ENCODE measurements at places on chromosomes 7 and 10.
A peak's percentile ranks its signal among the peaks of the same experiment; 100 is the strongest.

DNA sequence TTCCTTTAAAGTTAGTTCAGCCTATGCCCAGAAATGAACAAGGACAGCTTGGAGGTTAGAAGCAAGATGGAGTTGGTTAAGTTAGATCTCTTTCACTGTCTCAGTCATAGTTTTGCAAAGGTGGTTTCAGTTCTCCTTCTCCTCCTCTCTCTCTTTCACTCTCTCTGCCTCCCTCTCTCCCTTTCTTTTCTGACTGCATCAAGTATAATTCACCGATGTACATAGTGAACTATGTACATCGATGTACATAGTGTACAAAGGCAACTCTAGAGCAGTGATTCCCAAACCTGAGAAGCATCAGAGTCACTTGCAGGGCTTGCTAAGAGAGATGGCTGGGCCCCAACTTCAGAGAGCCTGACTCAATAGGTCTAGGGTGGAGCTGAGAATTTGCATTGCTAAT, 1259.7 kb downstream of the TYW1 start:
- DNase-seq: no peak

DNA sequence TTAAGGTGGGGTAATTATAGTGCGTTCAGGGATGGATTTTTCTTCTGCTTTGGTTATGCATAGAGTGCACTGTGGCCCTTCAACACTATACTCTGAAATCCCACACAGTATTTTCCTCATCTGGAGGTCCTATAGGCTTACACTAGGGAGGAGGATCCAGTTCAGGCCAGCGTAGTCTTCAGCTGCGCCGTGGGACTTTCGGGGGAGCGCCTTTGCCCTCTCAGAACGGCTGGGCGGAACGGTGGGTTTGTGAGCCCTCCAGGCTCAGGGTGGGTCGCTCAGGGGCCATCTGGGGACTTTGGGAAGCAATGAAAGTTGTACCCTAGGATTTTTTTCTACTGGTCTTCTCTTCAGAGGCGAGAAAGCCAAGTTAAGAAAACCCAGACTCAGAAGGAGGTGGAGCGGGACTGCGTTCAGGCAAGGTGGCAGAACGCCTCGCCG, 652 bp upstream of the VPS26A start:
- DNase-seq: no peak

- DNase-seq: peak; percentile 42
Observed at GRCh38 chr10:97920865-97921264, 71.2 kb downstream of the GOLGA7B start.

DNA sequence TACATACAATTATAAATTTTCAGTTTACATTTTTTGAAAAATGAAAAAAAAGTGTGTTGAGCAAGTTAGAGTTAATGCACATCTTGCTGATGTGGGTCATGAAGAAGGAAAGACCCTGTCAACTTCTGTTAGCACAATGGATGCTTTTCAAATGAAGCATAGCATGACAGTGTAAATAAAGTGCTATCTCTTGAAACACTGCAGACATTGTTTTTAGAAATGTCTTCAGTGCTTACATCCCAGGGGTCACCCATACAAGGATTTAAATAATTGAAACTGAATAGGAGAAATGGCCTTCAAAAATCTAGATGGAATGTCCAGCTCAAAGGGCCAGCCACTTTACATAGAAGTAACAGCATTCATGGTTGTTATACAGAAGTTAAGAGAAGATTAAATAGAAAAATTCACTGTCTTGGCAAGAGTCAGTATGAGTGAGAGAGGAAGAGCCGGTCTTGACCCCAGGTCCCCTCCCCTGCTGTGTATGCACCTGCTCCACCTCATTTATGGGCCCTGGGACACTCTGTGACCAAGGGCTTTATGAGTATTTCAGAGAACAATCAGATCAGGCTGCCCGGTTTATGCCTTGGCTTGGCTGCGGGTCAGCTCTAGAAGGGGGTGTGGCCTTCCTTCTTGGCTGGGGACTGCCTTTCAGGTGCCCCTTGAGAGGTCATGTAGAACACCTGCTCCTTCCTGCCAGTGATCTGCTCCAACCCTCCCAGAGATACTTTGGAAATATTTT, 237.7 kb upstream of the TMEM72 start:
- DNase-seq: no peak

DNA sequence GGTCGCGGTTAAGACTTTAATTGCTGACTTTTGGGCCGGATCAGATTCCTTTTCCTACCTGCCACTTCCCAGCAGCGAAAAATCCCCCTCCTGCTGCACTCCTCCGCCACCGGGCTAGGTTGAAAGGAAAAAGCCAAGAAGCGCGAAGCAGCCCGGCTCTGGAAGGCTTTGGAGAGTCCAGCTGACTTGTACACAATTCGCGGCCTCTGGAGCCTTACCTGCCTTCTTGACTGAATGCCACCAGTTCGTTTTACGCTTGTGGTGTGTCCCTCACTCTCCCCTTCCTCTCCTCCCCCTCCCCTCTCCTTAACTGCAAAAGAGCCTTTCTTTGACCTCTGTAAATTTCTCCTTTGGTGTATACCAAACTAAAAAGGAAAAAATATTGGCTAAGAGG, 2.7 kb upstream of the FEZF1 start:
- no peak for DNase-seq

DNA sequence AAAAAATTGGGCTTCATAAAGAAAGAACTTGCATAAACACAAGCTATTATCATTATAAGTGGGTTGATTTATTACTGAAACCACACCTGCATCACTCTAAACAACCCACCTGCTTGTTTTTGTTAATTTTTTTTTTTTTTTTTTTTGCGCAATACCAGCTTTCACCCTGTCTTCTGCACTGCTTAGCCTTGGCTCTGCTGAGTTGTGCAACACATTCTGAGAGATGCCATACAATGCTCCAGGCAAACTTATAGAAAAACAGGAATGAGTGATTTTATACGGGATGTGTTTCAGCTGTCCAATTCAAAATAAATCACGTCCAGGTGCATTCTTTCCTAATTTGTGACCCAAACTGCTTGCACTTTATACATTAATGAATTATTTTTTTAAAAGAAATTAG, 923.6 kb downstream of the GATA3 start:
- no peak for DNase-seq

GRCh38 chr10:7519351-7519750, 108.5 kb upstream of the SFMBT2 start:
- no peak for DNase-seq

DNA sequence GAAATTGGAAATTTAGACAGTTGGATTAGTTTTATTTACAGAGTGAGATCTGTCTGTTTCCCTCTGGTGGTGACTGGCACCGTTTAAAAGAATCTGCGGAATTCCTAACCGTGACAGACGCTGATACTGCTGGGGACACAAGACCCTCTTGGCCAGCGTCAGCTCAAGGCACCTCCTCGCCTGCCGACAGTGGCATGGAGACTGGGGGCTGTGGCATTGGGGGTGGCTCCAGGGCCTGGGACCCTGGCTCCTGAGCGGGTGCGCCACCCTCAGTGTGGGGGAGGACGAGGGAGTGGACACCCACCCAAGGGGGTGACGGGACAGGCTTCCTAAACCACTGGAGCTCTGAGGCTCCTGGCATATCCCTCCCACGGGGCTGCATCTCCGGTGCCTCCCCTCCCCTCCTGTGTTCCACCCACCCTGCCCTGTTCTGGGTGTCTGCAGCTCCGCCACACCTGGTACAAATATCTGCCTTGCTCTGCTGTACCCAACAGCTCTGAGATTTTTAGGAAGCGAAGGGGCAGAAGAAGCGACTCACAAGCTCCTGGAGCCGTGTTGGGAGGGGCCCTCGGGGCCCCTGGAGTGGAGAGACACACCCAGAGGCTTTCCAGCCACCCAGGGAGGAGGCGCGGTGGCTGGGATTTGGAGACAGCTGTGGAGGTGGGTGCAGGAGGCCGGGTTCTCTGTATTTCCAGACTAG, 178.7 kb downstream of the DNAJB6 start:
- no peak for DNase-seq

DNA sequence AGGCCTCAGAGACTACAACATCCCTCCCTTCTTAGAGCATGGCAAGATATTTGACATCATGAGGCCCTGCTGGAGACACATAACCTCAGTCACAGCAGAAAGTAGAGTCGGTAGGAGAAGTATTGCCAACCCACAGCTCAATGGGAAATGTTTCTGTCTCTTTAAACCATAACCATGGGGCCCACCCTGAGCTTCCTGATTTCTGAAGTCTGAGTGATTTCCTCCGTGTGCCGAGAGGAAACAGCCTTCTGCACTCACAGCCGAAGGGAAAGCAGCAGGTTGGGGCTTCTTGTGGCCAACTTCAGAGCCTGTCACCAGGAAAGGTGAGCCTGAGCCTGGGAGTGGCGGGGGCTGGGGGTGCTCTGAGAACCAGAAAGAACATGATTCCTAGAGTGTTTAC, at the start of gene GIMAP1:
GIMAP1 (plus strand) TSS at position 246 of the 400 bp plus-strand sequence. CDS start 2,435 bp downstream, outside the sequence.
- DNase-seq: no peak

DNA sequence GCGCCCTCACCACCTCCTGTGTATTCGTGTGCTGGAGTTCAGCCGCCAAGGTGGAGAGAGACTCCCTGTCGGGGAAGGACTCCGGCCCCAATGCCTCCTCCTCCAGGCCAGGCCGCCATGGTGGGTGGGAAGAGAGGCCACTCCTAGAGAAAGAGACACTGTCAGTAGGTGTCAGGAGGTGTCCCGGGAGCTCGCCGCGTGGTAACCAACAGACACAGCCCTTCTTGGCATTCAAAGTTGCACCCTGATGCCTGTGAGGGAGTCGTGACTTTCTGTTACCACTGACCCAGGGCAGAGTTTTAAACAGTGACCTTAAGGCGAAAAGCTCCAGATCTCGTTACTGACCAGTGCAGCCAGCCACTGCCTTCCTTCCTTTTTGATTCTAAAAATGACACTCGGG, 155.2 kb downstream of the CUX1 start:
- DNase-seq: no peak

- DNase-seq: no peak
Observed at GRCh38 chr7:18753972-18754610, 258.5 kb downstream of the HDAC9 start.

GRCh38 chr7:45036796-45037195, 36.8 kb downstream of the CCM2 start:
- peak; percentile 14 for DNase-seq

GRCh38 chr7:131327049-131327625, 539 bp upstream of the MKLN1 start:
- DNase-seq: no peak

DNA sequence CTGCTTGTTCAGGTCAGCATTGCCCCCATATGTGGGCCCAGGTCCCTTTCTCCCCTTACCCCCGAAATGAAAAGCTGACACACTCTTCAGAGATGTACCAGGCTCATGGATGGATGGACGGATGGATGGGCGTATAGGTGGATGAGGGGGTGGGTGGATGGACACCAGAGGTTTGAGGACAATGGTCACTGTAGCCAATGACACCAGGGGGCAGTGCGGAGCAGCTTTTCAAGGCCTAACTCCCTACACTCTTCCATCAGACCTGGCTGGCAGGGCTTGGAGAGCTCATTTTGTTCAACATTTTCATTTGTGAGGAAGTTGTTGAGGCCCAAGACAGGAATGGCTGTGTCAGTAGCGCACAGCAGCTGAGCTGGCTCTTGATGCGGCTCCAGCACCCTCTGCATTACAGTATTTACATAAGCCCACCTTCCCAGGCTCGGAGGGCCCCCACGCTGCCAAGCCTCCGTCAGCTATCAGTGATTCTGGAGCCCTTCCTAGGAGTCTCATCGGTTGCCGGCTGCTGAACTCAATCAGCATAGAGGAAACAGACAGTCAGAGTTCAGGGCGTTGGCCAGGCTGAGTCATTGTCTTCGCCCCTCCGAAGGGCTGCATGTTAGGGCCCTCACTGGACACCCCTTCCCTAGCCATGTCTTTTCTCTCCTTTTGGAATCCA, 11.6 kb upstream of the FFAR4 start:
- DNase-seq: peak; percentile 93

GRCh38 chr7:36984041-36984521, 259.8 kb upstream of the AOAH start:
- DNase-seq: no peak

DNA sequence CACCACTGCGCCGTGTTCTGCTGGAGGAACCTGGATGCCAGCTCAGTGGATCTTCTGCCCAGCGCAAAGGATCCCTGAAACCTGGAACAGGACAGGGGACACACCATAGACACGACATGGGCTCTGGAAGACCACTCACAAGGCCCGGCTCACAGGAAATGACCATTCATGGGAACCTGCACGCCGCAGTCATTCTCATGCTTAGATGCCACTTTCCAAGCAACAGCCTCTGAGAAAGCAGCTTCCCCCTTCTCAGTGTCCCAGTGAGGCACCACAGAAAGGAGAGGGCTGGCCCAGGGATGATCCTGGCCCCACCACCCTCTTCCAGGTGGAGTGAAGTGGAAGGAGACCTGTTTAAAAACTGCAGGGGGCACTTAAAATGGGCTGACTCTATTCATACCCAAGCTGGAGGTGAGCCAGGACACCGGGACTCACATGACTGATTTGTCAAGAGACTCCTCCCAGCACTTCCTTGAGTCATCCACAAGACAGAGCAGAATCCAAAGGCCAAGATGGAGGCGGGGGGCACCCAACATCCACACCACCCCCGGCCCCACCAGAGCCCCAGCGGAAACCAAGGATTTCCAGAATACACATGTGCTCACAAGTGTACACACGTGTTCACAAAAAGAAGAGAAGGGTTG, 11.2 kb downstream of the CTBP2 start:
- peak; percentile 65 for DNase-seq

DNA sequence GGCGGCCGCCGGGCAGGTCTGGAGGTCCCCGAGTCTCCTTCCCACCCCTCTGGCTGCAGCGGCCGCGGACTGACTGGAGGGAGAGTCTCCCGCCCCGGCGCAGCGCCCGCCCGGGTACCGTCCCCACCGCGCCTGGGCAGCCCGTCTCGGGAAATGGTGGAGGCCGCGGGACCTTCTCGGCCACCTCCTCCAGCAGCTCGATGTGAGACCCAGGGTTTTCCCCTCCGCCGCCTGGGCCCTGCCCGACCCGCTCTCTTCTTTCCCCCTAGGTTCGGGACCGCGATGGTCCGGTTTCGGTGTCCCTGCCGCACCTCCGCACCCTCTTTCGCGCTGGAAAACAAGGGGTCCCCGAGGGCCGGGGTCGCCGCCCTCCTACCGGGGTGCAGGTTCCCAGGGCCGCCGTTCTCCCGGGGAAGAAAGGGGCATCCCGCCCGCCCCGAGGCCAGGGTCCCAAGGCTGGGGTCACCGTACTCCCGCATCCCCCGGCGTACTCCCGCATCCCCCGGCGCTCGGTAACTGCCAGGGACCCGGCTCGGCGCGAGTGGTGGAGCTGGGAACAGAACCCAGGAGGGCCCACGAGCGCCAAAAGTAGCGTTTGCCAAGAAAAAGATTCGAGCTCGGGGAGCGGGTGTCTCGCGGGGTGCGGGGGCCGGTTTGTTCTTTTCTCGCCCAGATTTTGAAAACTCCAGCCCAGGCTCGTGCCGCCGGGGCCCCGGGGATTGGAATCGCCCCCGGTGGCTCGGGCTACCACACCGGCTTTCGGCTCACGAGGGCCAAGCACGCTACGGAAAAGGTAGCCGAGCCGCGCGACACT, 3.4 kb downstream of the TNRC18 start:
- DNase-seq: peak; percentile 84

Data from aorta (tissue), 5 donors.